ENCODE measurements at places on chromosomes 5 and 9.

- no peak for DNase-seq
Observed at GRCh38 chr9:97067490-97067889, 28.5 kb upstream of the CTSV start.

DNA sequence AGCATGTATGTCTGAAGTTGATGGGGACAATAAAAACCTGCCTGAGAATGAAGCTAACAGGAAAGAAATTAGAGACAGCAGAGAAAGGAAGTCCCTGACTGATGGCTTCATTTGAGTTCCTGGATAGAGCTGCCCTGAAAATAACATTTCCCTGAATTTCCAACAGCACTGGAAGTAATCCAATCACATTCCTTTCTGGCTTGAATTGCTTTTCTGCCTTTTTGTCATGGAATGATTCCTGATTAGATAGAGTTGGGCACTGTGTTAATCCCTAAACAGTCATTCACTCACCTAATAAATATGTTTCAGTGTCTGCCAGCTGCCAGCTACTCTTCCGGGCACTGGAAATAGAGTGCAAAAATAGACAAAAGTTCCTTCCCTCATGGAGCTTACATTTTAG is 30.0 kb upstream of the SH3RF2 start:
- no peak for DNase-seq

- DNase-seq: no peak
Observed at GRCh38 chr9:89122949-89123348, 55.7 kb downstream of the SHC3 start.

- no peak for DNase-seq
Observed at GRCh38 chr5:18216729-18217128, 582.5 kb downstream of the TAF11L14 start.

GRCh38 chr5:181221105-181221791 is 1.8 kb upstream of the TRIM41 start:
- DNase-seq: no peak

GRCh38 chr5:14165375-14166106 is 22.4 kb downstream of the TRIO start:
- DNase-seq: no peak

- no peak for DNase-seq
Observed at GRCh38 chr5:177094224-177095087, 7.7 kb downstream of the FGFR4 start.

- DNase-seq: no peak
Observed at GRCh38 chr5:152290181-152290580, 114.9 kb downstream of the NMUR2 start.

DNA sequence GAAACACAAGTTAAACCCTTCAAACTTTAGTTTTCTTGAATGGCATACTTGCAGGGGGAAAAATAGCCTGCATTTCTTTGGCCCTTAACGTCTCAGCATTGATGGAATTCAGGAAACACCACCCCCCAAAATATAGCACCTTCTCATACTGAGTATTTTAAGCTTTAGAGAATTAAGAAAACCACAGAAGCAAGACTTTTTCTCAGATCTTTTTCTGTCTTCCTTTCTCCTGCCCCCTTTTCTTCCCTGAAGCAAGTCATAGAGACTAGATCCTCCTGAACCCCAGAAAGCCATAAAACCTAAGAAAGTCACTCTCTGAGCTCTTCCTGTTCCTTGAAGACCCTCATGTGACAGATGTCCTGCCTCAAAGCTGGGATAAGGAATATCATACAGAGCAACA is 1069.9 kb downstream of the EFNA5 start:
- no peak for DNase-seq

- DNase-seq: no peak
Observed at GRCh38 chr9:131800843-131801242, 61.0 kb upstream of the RAPGEF1 start.

DNA sequence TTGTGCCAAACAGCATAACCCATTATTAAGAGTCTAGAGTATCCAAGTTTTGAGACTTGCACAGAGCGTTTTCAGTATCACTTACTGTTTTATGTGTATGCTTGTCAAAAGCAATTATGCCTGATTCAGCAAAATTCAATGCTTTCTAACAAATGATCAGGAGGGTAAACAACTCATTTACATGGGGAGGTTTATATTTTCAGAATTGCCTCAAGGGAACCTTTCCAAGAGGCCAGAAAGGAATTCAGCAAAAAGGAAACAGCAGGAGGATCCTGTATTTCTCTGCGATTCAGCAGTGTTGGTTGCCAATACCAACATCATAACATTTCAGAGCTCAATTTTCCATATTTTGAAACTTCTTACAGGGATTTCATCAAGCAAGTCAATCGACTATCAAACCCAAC is 69.3 kb upstream of the DAB2 start:
- no peak for DNase-seq

DNA sequence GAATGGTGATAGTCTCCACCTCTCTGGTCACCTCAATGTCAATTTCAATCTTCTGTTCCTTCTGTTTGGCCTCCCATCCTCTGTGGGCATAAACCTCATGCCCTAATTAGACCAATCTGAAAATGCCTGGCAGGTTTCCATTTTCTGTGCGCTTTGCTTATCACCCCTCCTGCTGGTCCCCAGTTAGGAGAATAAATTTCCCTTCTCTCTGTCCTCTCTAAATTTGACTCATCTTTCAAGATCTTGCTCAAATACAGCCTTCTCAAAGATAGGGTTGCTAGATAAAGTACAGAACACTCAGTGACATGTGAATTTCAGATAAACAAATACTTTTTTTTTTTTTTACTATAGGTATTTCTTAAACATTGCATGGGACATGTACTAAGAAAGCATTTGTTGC is 69.4 kb upstream of the CD180 start:
- no peak for DNase-seq

DNA sequence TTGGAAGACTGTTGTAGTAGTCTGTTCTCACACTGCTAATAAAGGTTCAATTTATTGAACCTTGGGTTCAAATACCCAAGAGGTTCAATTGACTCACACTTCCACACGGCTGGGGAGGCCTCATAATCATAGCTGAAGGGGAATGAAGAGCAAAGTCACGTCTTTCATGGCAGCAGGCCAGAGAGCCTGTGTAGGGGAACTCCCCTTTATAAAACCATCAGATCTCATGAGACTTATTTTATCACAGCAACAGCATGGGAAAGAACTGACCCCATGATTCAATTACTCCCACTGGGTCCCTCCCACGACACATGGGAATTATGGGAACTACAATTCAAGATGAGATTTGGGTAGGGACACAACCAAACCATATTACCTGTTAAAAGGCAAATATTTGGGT is 268.2 kb downstream of the TMEM167A start:
- no peak for DNase-seq

- no peak for DNase-seq
Observed at GRCh38 chr5:103389357-103389756, 130.8 kb downstream of the MACIR start.

GRCh38 chr9:84317563-84317962 is 23.0 kb downstream of the SLC28A3 start:
- no peak for DNase-seq

DNA sequence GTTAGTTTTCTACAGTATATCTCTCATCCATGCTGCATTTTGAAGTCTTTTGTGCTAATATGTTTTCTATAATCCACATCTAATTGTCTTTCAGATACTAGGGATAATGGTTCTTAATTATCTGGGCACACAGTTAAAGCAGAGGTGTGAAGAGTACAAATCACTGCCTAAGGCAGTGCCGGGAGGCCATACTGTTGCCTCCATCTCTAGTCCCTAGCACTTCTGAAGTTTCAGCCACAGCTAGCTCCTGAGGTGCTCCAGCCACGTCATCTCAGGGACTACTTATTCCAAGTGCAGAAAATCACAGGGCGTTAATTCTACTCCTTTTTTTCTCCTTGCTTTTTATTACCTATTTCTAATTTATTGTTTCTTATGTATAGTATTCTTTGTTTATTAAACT is 760.0 kb upstream of the FAM174A start:
- no peak for DNase-seq

- no peak for DNase-seq
Observed at GRCh38 chr5:10442576-10442975, 897 bp downstream of the ROPN1L start.

- no peak for DNase-seq
Observed at GRCh38 chr9:129285382-129285781, 107.3 kb upstream of the IER5L start.

DNA sequence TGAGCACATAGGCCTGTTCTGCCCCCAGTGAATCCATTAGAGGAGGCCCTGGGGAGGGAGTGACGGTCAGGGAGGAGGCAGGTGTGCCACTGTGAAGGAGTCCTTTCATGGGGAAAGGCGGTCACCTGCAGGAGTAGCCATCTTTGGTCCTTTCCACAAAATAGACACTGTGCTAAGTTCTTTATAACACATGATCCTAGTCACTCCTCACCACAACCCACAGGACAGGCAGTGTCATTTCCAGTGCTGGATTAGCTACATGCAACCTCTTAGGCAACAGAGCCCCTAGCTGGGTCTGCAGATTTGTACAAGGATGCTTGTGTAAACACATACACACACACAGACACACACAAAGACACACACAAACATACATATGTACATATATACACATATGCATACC is 18.3 kb downstream of the DOCK2 start:
- no peak for DNase-seq

DNA sequence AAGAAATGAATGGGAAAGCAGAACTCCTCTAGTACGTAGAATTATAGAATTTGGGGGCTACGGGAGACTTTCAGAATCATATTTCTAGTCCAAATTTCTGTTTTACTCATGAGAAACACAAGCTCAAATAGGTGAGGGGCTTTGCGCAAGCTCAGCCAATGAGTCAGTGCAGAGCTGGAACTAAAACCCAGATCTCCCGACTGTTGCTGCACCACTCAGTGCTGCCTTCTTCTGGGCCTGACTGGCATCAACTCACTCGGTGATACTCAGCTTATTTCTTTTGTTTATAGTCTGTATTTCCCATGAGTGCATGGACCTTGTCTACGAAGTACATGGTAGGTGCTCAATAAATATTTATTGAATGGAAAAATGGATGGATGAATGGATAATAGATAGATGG is 280.2 kb downstream of the CDK5RAP2 start:
- DNase-seq: no peak

- no peak for DNase-seq
Observed at GRCh38 chr5:38316544-38317224, 58.3 kb downstream of the EGFLAM start.

GRCh38 chr5:93404246-93404645 is 176.8 kb downstream of the NR2F1-AS1 start:
- no peak for DNase-seq

DNA sequence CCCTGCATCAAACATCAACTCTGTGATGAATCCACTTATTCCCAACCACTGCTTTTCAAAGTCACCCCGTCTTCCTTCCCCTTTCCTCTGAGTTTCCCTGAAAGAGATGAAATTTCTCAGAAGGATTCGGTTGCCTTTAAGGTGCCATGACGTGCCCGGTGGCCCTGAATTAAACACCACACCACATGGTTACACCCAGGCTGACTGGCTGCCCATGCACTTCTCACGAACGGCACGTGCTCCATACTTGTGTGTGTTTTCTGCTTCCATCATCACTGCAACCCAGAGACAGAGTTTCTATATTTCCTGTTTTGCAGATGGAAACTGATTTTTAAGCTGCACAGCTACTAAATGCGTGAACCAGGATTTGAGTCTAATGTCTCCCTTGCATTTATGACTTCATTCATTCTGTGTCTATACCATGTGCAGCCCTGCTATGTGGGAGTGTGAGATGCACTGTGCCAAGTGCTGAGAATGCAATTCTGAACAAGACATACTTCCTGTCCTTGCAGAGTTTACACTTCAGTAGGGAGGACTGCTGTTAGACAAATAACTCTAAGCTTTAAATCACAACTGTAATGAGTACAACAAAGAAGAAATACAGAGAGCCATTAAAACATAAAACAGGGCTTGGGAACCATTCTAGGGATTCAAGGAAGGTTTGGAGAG is 162.9 kb downstream of the NXNL2 start:
- no peak for DNase-seq

- no peak for DNase-seq
Observed at GRCh38 chr9:22119522-22120158, 110.5 kb upstream of the CDKN2B start.

GRCh38 chr5:67257500-67257899 is 60.9 kb upstream of the CD180 start:
- no peak for DNase-seq

DNA sequence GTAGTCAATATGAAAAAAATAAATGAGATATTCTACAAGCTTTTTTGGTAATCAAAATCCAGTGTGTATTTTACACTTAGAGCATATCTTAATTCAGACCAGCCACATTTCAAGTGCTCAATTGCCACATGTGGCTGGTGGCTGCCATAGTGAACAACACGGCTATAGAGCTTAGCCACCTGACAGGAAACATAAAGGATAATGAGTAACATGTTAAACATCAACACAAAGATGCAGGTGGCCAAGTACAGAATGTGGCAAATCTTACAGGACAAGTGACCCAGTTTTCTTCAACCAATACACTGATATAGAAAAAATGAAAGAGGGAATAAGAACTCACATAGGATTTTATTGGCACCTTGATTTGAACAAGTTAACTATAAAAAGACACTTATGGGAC is 61.4 kb downstream of the KIF24 start:
- DNase-seq: no peak

- no peak for DNase-seq
Observed at GRCh38 chr9:127778280-127779135, at the start of gene SH2D3C. TSS of gene SH2D3C (minus strand) at chr9:127778666. CDS start at chr9:127778627, 39 bp downstream.

DNA sequence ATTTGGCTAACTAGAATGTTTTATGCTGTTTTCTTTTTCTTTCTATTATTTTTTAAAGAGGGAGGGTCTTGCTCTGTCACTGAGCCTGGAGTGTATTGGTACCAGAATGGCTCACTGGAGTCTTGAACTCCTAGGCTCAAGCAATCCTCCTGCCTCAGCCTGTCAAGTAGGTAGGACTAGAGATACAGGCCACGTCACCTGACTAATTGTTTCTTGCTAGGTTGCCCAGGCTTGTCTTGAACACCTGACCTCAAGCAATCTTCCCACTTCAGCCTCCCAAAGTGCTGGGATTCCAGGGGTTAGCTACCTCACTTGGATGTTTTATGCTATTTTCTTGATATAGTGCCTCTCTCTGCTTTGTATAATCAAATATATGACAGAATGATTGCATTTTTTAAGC is 166.2 kb downstream of the AOPEP start:
- DNase-seq: no peak

DNA sequence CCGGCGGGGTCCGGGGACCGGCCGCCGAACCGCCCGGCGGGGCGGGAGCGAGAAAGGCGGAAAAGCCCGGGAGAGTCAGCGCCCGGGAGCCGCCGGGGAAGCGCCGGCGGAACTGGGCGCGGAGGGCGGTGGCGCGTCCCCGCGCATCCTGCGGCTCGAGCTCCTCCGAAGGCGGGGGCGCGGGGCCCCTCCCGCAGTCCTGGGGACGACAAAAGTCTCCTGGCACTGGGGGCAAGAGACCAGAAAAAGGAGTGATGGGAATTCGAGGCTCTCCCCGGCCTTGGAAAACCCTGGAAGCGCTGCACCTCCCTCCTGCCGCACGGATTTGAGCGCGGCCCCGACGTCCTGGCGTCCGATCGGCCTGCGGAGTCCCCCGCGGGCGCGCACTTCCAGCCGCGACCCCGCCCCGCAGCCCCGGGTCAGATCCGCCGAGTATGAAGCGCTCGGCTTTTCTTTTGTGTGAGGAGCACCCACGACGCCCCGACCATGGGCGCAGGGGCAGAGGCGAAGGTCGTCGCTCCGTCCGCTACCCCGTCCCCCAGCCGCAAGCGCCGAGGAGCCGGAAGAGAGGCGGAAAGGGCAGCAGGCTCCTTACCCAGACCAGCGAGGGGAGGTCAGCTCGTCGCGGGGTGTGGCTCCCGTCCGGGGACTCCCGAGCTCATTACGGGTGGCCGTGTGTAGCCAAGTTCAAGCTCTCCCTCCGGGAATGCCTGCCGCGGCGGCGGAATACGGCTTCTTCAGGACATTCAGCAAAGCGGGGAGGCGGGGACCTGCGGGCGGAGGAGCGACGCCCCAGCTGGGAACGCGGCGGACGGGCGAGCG is at the start of gene EPB41L4A:
TSS of gene EPB41L4A (minus strand) at position 114 of the 822 bp plus-strand sequence. CDS start 238 bp downstream, outside the sequence.
- DNase-seq: peak; percentile 6
